Stimulated activated CD8-positive, alpha-beta memory T cell treated with anti-CD3 and anti-CD28 coated beads, Interleukin-4, amount 100 ng/mL, for 1 hour (primary cell): ENCODE measurements at places on chromosomes 6 and 20.
A peak's percentile ranks its signal among the peaks of the same experiment; 100 is the strongest.

DNA sequence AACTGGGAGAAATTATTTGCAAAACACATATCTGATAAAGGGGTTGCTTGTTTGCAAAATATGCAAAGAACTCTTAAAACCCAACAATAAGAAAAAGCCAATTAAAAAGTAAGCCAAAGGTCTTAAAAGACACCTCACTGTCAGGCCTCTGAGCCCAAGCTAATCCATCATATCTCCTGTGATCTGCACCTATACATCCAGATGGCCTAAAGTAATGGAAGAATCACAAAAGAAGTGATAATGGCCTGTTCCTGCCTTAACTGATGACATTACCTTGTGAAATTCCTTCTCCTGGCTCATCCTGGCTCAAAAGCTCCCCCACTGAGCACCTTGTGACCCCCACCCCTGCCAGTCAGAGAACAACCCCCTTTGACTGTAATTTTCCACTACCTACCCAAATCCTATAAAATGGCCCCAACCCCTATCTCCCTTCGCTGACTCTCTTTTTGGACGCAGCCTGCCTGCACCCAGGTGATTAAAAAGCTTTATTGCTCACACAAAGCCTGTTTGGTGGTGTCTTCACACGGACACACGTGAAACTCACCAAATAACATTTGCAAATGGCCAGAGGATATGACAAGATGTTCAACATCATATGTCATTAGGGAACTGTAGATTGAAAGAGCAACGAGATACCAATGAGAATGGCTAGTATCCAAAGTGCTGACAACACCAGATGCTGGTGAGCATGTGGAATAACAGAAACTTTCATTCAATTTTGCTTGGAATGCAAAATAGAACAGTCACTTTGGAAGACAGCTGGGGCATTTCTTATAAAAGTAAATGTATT is 565.0 kb upstream of the ADGRB3 start:
- DNase-seq = no peak

GRCh38 chr6:14051355-14051754 is 66.2 kb upstream of the CD83 start:
- DNase-seq = no peak

DNA sequence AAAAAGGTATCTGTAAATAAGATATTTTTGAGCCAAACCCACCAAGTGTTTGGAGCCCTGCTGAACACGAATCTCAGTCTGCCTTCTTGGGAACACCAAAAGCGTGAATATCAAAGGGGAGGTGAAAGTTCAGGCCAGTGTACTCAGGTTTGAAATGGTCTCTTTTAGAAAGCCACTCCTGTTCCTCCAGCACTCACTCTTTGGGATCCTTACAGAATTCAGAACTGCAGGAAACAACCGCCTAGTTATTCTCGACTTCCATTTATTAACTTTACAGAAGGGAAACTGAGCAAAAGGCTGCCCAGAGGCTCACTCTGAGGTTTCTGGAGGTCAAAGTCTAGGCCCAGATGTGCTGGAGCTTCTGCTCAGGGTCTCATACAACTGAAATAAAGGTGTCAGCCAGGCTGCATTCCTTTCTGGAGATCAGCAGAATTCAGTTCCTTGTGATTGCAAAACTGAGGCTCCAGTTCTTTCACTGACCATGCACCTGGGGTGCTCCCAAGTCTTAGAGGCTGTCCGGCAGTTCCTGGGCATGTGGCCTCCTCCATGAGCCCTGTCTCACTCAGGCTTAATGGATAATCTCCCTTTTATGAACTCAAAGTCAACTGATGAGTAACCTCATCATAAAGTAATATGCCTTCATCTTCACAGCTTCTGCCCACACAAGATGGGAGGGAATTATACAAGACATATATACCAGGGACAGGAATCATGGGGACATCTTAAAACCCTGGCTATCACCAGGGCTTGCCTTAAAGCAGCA is 65.5 kb upstream of the TNFAIP3 start:
- DNase-seq = no peak

- DNase-seq = no peak
Observed at GRCh38 chr6:7671581-7671980, 54.3 kb upstream of the BMP6 start.

DNA sequence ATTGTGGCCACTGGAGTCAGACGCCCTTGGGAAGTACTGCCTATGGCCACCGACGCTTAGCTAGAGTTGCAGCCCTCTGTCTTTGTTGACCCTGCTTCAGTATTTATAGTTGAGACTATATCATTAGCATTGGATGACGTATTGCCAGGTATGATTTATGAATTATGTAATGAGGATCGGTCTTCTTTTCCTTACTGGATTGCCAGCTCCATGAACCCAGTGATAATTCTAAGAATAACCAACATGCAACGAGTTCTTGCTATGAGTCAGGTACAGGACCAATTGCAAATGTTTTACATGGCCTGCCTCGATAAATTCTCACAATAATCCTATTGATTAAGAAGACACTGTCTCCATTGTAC is 63.5 kb downstream of the CLIC5 start:
- no peak for DNase-seq

- DNase-seq = no peak
Observed at GRCh38 chr20:50399917-50400704, 110.1 kb upstream of the PTPN1 start.

- no peak for DNase-seq
Observed at GRCh38 chr6:151692216-151692615, 115.3 kb upstream of the ESR1 start.

GRCh38 chr6:82362144-82362543 is 1.5 kb upstream of the TPBG start:
- no peak for DNase-seq

- DNase-seq = no peak
Observed at GRCh38 chr6:39791850-39792539, at the start of gene DAAM2. TSS of gene DAAM2 (plus strand) at chr6:39792376. CDS start at chr6:39856303, 63,927 bp downstream.

GRCh38 chr20:10078403-10078802 is 43.6 kb downstream of the ANKEF1 start:
- DNase-seq = no peak

GRCh38 chr6:49958180-49958579 is 5.8 kb downstream of the DEFB114 start:
- DNase-seq = no peak

DNA sequence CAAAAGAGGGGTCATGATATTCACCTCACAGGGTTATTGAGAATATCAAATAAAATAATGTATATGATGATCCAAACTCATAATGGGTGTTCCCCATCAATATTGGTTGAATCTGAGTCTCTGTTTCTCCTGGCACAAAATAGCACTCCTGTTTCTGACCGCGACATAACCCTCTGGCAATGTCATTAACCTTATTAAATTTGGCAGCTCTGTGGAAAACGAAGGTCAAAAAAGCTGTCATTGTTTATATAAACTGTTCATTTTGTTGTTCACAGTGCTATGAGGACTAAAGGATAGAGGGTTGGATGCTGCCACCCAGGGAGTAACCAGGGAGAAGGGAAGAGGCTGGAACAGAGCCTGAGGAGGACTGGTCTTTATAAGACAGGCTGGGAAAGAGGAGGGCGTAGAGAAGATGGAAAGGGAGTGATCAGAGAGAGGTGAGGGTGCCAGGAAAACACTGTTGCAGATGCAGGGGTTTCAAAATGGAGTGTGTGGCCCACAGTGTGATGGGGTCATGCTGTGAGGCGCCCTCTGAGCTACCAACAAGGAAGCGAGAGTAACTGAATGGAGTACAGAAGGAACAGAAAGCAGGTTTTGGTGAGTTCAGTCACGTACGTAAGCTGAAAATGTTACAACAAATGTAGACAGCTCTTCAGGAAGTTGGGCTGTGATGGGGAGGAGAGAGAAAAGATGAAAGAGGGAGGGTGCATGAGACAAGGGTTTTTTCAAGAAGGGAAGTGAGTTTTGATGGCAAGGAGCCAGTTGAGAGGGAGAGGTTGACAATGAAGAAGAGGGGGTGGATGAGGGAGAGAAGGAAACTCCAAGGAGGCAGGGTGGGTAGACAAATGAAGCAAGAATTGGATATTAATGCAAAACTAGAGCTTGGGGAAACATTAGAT is 251.6 kb upstream of the TAB2 start:
- DNase-seq = no peak

- DNase-seq = no peak
Observed at GRCh38 chr6:105499931-105500330, 97.0 kb upstream of the PREP start.

GRCh38 chr6:105745464-105746129 is 340.5 kb upstream of the PRDM1 start:
- DNase-seq = no peak

GRCh38 chr6:148336901-148337300 is 5.7 kb upstream of the SASH1 start:
- DNase-seq = no peak

- DNase-seq = no peak
Observed at GRCh38 chr20:4951299-4951698, 50.0 kb downstream of the SLC23A2 start.

- no peak for DNase-seq
Observed at GRCh38 chr6:97778290-97779038, 495.4 kb upstream of the MMS22L start.

- DNase-seq = no peak
Observed at GRCh38 chr6:4864519-4864918, 88.3 kb downstream of the CDYL start.

DNA sequence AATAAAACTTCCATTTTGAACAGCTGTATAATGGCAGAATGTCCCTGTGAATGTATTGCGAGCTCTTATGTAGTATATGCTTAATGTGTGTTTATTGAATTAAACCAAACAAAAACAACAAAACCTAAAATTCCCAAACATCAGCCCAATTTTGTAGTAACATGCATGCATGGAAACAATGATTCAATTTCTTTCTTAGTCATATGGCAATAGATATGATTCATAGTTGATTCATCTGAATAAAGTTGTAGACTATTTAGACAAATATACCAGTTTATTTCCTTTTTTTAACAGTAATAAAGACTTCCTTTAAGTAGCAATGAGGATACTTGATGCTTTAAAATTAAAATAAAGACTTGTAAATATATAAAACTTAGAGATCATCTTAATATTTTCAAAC is 670.6 kb downstream of the CD109 start:
- DNase-seq = no peak

GRCh38 chr6:69624944-69625343 is 171.9 kb downstream of the LMBRD1 start:
- no peak for DNase-seq

DNA sequence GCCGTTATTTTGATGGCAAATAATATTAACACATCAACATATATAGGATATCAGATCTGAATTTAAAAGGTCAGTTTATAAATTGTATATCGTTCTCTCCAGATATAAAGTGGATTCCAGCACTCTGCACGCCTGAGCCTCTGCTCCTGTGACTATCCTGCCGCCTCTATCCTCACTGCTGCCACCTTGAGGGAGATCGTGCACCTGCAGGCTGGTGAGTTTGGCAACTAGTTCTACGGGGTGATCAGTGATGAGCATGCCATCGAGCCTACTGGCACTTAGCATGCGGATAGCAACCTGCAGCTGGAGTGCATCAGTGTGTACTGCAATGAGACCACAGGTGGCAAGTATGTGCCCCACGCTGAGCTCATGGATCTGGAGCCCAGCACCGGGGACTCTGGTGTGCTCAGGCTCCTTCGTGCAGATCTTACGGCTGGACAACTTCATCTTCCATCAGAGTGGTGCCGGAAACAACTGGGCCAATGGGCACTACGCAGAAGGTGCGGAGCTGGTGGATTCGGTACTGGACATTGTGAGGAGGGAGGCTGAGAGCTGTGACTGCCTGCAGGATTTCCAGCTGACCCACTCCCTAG is 84.9 kb downstream of the FBXO5 start:
- peak; percentile 29 for DNase-seq

- DNase-seq = no peak
Observed at GRCh38 chr6:45969026-45969425, 46.6 kb downstream of the CLIC5 start.

GRCh38 chr6:116828983-116829382 is at the start of gene GPRC6A:
TSS of gene GPRC6A (minus strand) at chr6:116829083. CDS start at chr6:116829013, 70 bp downstream.
- no peak for DNase-seq

- DNase-seq = no peak
Observed at GRCh38 chr6:38323216-38323615, 316.5 kb downstream of the BTBD9 start.

GRCh38 chr6:111367393-111368088 is 115.5 kb downstream of the REV3L start:
- DNase-seq = no peak

GRCh38 chr6:169956580-169956979 is 205.2 kb downstream of the ERMARD start:
- DNase-seq = no peak

- DNase-seq = no peak
Observed at GRCh38 chr6:137673603-137674002, 179.4 kb upstream of the OLIG3 start.

DNA sequence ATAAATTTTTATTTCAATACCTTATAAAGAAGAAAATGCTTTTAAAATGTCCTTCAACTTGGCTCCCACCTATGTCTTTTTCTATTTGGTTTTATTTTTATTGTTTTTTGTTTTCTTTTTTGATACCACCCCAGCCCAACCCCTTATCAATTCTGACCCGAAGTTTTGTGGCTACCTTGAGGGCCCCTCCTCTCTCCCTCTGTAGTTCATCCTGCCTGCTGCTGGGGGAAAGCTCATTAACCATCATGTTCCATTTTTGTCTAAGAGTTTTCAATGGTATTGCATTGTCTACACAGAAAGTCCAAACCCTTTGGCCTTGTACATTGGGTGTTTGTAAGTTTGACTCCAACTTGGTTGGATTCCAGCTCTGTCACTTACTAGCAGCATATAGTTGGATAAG is 5.3 kb upstream of the CSNK2A1 start:
- no peak for DNase-seq

GRCh38 chr20:43840382-43841070 is 74.1 kb upstream of the TOX2 start:
- DNase-seq = no peak

GRCh38 chr20:63625771-63626423 is 1.0 kb downstream of the GMEB2 start:
- DNase-seq = no peak

DNA sequence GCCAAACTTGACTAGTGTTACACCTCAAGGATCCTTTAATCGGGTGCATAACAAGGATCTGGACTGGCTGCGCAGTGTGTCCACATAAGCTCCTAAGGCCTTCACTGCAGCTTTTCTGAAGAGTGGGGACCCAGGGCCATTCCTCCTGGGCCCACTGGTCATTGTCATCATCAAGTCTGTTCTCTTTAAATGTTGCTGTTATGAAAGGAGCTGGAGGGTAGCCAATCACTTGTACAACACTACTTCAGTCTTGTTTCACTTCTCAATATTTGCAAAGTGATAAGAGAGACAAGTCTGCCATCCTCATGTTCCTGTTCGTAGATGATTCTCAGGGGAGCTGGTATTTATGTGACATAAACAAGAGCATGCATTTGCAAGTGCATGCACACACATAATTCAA is 149.8 kb downstream of the SYNDIG1 start:
- DNase-seq = no peak

GRCh38 chr20:51321343-51322163 is 221.0 kb downstream of the NFATC2 start:
- DNase-seq = no peak

GRCh38 chr20:46713957-46714834 is 4.7 kb downstream of the SLC2A10 start:
- no peak for DNase-seq

GRCh38 chr6:35833536-35833935 is 28.4 kb downstream of the LHFPL5 start:
- DNase-seq = no peak
